Nephron progenitor cell (in vitro differentiated cells): ENCODE measurements at places on chromosomes 7 and 10.

DNA sequence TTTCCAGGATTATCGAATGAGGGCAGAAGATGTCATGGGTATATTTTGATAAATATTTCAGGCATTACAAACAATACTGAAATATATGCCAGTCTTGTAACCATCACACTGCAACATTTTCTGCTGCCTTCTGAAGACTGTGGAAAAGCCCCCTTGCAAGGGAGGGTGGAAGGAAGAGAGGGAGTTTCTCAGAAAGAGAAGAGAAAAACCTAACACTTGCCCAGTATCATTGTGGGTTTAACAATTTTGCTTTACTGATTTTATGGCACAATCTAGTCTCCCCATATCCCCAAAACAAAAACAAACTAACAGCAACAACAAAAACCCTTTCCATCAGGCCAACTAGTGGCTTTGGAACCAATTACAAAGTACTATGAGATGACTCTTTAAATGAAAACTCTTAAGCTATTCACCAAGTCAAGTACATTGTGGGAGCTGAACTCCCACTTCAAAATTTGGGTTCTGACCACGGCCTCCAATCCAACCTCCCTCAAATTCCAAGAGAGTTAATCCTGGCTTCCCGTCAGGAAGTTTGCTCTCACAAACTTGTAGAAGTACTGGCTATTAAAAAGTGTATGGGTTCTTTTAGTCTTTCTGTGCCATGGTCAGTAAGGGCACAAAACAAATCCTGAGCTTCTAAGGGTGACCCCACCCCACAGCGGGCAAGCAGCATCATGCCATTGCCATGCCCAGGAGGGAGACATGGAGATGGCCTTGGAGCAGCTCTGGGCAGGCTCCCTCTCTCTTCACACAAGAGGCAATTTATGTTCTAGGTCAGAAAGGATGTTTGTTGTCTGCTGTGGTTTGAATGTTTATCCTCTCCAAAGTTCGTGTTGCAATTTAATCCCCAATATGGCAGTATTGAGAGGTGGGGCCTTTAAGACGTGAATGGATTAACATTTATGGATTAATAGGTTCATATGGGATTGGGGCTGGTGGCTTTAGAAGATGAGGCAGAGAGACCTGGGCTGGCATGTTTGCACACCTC, 96.3 kb downstream of the JAZF1 start:
- no peak overlapping the region for H3K4me3 ChIP-seq
- H3K4me1 ChIP-seq, result peaks cover 16% of the 10 kb centered on the region
- H3K27me3 ChIP-seq, result peaks cover 6% of the 10 kb centered on the region
- no peak overlapping the region for H3K27ac ChIP-seq
- no peaks in the 10 kb centered on the region for H3K36me3 ChIP-seq

DNA sequence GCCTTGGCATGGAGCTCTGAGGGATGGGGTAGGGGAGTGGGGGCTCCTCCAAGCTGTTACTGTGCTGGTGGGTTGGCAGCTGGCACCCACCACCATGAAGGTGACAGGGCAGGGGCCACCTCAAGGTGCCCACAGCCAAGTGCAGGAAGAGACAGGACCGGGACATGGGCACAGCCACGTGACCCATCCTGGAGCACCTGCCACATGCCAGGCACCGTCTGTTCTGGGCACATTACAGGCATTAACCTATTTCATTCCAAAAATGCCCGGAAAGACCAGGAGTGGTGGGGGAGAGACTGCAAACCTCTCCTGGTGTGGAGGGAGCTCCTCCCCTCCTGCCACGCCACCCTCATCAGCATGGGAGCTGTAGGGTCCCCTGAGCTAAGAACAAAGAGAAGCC, 56.7 kb downstream of the CAMK2B start:
- H3K27me3 ChIP-seq, result peaks cover 25% of the 10 kb centered on the region
- no peak for DNase-seq
- H3K4me3 ChIP-seq, result no peak overlapping the region
- peaks cover 54% of the 10 kb centered on the region for H3K4me1 ChIP-seq
- no peaks in the 10 kb centered on the region for H3K36me3 ChIP-seq

GRCh38 chr10:778626-779330, 89.3 kb upstream of the DIP2C start:
- no peaks in the 10 kb centered on the region for H3K36me3 ChIP-seq
- peaks cover 15% of the 10 kb centered on the region for H3K4me1 ChIP-seq
- H3K27me3 ChIP-seq, result peaks cover 24% of the 10 kb centered on the region
- H3K27ac ChIP-seq, result no peak overlapping the region

DNA sequence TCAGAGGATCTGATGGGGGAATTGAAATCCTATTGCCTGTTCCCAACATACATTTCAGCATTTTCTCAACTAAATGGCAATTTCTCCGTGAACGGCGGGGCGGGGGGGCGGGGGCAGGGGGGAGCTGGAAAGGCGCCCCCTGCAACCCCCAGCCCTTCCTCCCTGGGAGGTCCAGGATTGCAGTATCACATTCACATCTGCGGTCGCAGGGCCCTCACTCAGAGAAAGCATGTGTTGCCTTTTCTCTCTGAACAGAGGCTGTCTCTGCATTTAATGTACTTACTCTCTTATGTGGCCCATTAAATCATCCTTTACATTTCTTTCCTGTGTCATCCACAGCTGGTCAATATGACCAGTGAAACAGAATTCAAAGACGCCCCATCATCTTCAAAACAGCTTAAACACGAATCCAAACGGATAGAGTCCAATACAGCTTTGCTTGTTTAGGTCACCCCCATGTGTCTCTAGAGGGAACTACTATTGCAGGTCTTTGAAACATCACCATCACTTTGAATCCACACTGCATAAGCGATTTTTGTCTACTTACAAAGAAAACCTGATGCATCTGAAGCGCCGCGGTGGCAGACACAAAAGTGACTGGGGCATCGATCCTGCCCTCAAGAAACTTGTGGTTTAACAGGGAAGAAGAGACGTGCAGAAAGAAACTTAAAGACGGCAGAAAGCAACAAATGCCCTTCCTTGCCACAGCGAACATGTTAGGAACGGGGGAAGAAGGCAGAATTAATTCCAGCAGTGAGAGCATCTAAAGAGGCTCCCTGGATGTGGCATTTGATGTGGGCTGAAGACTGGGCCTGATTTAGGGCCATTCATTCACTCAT, 17.0 kb upstream of the ECHDC3 start:
- H3K4me3 ChIP-seq, result no peak overlapping the region
- H3K27me3 ChIP-seq, result no peaks in the 10 kb centered on the region
- peaks cover 26% of the 10 kb centered on the region for H3K4me1 ChIP-seq
- DNase-seq, result no peak
- H3K36me3 ChIP-seq, result peaks cover 4% of the 10 kb centered on the region

GRCh38 chr7:141679014-141679413, 23.0 kb downstream of the DENND11 start:
- peaks cover 38% of the 10 kb centered on the region for H3K36me3 ChIP-seq
- no peaks in the 10 kb centered on the region for H3K27me3 ChIP-seq
- no peak overlapping the region for H3K4me3 ChIP-seq
- DNase-seq, result no peak
- peaks cover 9% of the 10 kb centered on the region for H3K4me1 ChIP-seq

- no peaks in the 10 kb centered on the region for H3K36me3 ChIP-seq
- peaks cover 38% of the 10 kb centered on the region for H3K27me3 ChIP-seq
- no peak for DNase-seq
Observed at GRCh38 chr10:86648704-86649427, 5.5 kb upstream of the OPN4 start.

DNA sequence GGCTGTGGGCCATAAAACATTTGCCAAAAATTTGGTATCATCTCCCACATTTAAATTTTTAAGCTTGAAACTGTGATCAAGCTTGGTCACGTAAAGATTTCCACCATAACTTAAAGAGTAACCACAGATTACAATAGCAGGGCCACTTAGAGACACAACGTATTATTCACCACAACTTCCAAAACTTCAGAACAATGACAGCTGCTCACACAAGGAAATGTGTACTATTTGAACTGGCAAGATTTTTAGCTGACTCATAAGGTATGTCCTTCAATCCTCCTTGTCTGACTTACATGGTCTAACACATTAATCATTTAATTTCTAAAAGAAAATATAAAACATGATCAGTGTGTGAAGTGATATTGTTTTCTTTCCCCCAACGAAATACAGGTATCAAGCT, 234.5 kb downstream of the PARD3 start:
- H3K27ac ChIP-seq, result no peak overlapping the region
- peaks cover 50% of the 10 kb centered on the region for H3K4me1 ChIP-seq
- no peaks in the 10 kb centered on the region for H3K27me3 ChIP-seq
- no peak for DNase-seq
- H3K36me3 ChIP-seq, result no peaks in the 10 kb centered on the region

- H3K4me1 ChIP-seq, result peaks cover 15% of the 10 kb centered on the region
- no peak overlapping the region for H3K4me3 ChIP-seq
- peaks cover 5% of the 10 kb centered on the region for H3K36me3 ChIP-seq
- H3K27ac ChIP-seq, result no peak overlapping the region
Observed at GRCh38 chr10:43197834-43198681, 59.8 kb downstream of the CSGALNACT2 start.

- DNase-seq, result no peak
- no peak overlapping the region for H3K4me3 ChIP-seq
Observed at GRCh38 chr7:142345811-142346210, 88.0 kb upstream of the PRSS58 start.

- peaks cover 12% of the 10 kb centered on the region for H3K27me3 ChIP-seq
- no peak overlapping the region for H3K4me3 ChIP-seq
- H3K4me1 ChIP-seq, result peaks cover 11% of the 10 kb centered on the region
- H3K36me3 ChIP-seq, result no peaks in the 10 kb centered on the region
- DNase-seq, result no peak
Observed at GRCh38 chr10:122672655-122673054, 27.0 kb downstream of the C10orf120 start.

DNA sequence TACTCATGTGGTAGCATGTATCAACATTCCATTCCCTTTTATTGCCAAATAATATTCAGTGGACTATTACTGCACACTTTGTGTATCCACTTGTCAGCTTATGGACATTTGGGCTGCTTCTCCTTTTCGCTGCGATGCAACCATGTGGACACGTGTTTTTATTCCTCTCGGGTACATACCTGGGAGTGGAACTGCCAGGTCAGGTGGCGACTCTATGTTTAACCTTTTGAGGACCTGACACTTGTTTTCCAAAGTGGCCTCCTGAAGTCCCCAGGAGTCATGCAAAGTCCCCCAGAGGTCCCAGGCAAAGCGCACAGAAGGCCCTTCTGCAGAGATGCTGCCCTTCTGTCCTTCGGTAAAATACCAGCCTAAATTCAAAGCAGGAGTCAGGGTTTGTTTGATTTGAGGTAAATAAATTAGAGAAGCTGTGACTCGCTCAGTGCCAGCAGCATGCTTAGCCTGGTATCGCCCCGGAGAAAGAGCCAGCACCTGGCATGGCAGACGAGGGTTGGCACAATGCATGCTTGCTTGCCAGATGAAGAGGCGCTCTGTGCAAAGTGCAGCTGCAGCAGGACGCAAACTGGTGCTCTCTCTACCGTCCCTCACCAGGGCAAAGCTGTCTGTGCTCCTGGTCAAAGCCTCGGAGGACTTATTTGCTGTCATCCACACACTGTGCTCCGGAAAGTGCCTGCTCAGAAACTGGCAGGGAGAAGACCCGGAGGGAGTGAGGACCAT, 37.8 kb downstream of the HIPK2 start:
- peaks cover 31% of the 10 kb centered on the region for H3K36me3 ChIP-seq
- no peak overlapping the region for H3K4me3 ChIP-seq
- H3K27ac ChIP-seq, result no peak overlapping the region
- H3K4me1 ChIP-seq, result peaks cover 63% of the 10 kb centered on the region

- no peak overlapping the region for H3K4me3 ChIP-seq
- peaks cover 5% of the 10 kb centered on the region for H3K4me1 ChIP-seq
- peak overlapping the region; percentile 51 for H3K27ac ChIP-seq
- H3K27me3 ChIP-seq, result peaks cover 2% of the 10 kb centered on the region
Observed at GRCh38 chr7:66529883-66530610, 98.6 kb upstream of the KCTD7 start.

GRCh38 chr7:117248829-117249228, 74.0 kb downstream of the WNT2 start:
- no peak overlapping the region for H3K4me3 ChIP-seq
- no peak overlapping the region for H3K27ac ChIP-seq
- no peaks in the 10 kb centered on the region for H3K27me3 ChIP-seq

GRCh38 chr10:75197066-75197465, 13.5 kb upstream of the VDAC2 start:
- no peak overlapping the region for H3K4me3 ChIP-seq
- no peak overlapping the region for H3K27ac ChIP-seq
- peaks cover 15% of the 10 kb centered on the region for H3K27me3 ChIP-seq
- H3K4me1 ChIP-seq, result peaks cover 21% of the 10 kb centered on the region
- H3K36me3 ChIP-seq, result peaks cover 18% of the 10 kb centered on the region
- DNase-seq, result no peak

DNA sequence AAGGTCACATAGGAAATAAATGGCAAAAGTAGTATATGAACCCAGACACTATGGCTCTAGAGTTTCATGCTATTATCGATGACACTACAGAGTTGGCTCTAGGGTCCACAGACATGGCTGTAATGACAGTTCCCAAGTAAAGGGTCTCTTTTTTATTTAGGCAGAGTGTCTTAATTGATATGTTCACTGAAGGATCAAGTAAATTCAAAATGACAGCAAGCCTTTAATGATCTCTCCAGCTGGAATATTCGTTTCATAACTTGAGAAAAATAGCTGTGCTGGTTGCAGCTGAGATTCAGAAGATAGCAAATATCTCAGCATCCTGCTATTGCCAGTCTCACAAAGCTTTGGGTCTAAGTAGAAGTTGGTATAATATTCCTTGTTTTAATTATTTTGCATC, 333.6 kb upstream of the MAGI2 start:
- H3K36me3 ChIP-seq, result no peaks in the 10 kb centered on the region
- H3K4me3 ChIP-seq, result no peak overlapping the region
- H3K4me1 ChIP-seq, result peaks cover 5% of the 10 kb centered on the region

DNA sequence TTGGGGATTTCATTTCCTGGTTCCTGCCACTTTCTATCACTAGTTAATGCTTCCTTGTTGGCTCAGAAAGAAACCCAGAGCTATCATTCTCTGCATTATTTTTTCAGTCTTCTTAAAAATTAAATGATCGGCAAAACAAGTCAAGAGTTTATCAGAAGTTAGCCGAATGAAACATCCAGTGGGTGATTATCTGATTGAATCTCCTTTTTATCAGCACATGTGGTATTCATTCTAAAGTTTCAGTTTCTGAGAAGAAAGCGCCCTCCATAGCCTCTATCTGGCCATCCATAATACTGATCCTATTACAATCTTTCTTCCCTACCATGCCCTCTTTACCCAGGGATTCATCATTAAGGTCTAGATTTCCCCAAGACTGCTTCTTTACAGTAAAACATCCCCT, 71.8 kb downstream of the OSBPL3 start:
- H3K4me3 ChIP-seq, result no peak overlapping the region
- no peak for DNase-seq
- H3K36me3 ChIP-seq, result no peaks in the 10 kb centered on the region

GRCh38 chr7:112199672-112200071, 6.5 kb downstream of the DOCK4 start:
- H3K4me1 ChIP-seq, result peaks cover 27% of the 10 kb centered on the region
- H3K27ac ChIP-seq, result no peak overlapping the region
- H3K27me3 ChIP-seq, result no peaks in the 10 kb centered on the region
- H3K4me3 ChIP-seq, result no peak overlapping the region
- peaks cover 6% of the 10 kb centered on the region for H3K36me3 ChIP-seq
- no peak for DNase-seq

- peak overlapping the region; percentile 84 for H3K4me3 ChIP-seq
- H3K27ac ChIP-seq, result no peak overlapping the region
- H3K27me3 ChIP-seq, result peaks cover 4% of the 10 kb centered on the region
- peaks cover 6% of the 10 kb centered on the region for H3K36me3 ChIP-seq
- DNase-seq, result no peak
- peaks cover 63% of the 10 kb centered on the region for H3K4me1 ChIP-seq
Observed at GRCh38 chr7:101818287-101819071, 1.1 kb downstream of the CUX1 start.

GRCh38 chr7:9192969-9193368, 759.6 kb downstream of the NXPH1 start:
- DNase-seq, result no peak
- H3K27ac ChIP-seq, result no peak overlapping the region
- peaks cover 5% of the 10 kb centered on the region for H3K4me1 ChIP-seq
- H3K27me3 ChIP-seq, result no peaks in the 10 kb centered on the region
- no peaks in the 10 kb centered on the region for H3K36me3 ChIP-seq
